Activated CD4-positive, alpha-beta T cell treated with anti-CD3 and anti-CD28 coated beads, Interleukin-2, amount 50 U/mL, for 24 hours (primary cell): ENCODE measurements at places on chromosomes 2 and 18.

DNA sequence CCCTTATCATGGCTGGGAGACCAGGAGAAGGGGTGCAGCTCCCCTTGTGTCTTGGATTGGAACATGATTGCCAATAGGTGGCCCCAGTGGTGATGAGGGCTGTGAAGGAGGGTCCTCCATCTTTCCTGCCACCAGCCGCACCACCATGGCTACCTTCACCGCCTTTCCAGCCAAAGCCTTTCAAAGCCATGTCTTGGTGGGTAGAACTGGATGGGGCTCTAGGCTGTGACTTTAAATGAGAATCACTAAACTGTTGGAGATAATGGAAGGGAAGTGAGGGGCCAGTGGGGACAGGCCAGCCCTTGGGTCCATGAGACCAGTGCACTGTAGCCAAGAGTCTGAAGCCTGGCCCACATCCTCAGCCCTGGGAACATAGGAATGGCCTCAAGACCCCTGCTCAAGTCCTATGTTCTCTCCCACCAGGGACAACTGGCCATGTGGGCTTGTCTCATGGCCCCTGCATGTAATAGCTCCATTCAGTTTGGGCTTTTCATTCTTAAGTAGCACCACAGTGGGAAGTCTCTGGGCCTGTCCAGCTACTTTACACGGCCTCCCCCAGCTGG, 345.7 kb downstream of the DYSF start:
- DNase-seq, result no peak

- DNase-seq, result no peak
These were observed 112.8 kb upstream of the MAP4K3 start for GRCh38 chr2:39549718-39550464.

- no peak for DNase-seq
These were observed 125.9 kb upstream of the NDUFV2 start for GRCh38 chr18:8976606-8977005.

DNA sequence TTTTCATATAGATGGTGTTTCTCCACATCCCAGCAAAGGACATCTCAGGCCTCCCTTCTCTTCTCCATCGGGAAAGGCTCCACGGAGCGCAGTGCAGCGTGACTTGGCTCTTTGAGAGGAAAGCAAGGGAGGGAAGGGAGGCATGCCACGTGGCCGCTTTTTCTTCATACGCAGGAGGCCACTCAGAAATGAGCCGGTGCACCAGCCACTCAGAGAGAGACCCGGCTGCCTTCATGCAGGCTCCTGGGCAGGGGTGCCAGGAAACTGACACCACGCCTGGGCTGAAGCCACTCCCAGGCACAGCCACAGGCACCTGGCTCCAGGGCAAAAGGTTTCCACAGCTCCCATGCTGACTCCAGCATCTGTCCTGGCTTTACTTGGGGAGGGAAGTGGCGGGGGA, 11.1 kb upstream of the LOXHD1 start:
- no peak for DNase-seq

GRCh38 chr2:26011990-26012856, 21.7 kb upstream of the RAB10 start:
- DNase-seq, result no peak

DNA sequence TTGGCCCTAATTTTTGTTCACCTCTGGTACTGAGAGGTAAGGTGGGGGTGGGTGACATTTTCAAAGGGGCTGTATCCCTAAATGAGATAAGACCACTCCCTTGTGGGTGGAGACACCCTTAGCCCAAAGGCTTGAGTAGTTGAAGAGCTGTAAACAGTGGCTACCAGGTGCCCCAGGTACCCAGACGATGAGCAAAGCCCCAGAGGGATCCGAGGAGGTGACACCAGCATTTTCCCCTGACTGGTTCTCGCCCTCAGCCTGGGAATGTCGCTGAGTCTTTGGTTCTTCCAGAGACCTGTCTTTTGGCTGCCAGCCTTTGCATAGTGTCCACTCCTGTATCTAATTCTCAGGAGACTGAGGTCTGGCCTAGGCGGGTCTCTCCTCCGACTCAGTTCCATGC, 36.5 kb downstream of the RRM2 start:
- no peak for DNase-seq

DNA sequence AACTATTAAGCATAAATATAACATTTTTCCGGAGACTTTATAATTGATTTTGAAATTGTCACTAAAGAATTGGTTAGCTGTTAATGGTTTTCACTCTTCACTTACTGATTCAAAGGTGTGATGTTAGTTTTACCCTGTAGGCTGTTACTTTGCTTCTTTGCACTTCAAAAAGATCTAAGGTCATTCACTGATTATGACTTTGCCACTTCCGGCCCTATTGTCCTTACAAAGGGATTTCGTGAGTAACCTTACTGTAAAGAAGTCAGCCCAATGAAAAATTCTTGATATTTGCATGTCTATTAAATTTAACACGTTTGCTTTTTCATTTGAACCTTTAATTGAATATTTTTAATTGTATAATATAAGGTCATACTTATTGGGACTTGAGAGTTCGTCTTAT, 61.4 kb downstream of the GREB1L start:
- no peak for DNase-seq

DNA sequence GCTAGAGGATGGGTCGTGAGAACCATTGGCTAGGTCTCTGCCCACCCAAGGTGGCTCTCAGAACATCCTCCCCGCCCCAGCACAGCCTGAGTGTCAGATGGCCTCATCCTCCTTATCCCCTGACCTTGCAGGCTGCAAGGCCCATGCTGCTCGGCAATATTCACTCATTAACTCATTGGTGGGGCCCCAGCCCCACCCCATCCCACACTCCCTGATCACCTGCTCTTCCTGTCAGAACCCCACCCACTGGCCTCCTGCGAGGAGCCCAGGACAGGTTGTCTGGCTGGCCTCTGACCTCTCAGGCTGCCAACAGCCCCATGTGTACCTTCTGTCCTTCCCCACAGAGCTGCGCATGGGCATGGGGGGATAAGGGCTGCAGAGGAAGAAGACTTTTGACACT, 5.3 kb downstream of the ADCY3 start:
- no peak for DNase-seq

DNA sequence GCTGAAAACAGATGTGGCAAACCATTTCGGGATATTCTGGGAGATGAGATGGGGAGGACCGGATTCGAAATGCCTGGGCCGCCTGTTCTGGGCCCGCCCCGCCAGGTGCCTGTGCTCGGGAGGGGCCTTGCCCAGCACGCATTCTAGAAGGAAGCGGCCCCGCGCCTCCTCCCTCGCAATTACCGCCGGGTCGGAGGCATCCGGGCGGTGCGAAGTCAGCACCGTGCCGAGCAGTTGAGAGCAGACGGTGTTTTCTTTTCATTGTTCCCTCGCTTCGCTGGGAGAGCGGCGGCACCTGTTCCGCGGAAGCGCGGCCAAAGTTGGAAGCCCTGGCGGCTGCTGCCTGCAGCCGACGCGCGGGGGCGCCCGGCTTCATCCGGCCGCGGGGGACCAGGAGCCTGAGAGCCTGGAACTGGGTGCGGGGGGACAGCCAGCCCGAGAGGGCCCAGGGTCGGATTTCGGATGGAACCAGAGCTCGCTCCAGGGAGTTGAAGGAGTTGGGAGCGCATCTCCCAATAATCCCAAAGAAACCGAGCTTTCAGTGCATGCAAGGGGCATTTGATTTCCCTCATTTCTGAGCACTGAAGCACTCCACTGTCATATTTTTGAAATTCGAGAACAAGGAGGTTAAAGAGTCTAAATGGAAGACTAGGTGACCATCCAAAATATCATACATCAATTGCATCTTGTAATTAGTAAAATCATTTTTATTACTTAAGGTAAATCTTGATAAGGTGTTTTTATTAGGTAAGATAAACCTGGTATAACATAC, 241.8 kb upstream of the RAB12 start:
- no peak for DNase-seq

GRCh38 chr2:231094736-231095346, 30.0 kb downstream of the HTR2B start:
- no peak for DNase-seq

DNA sequence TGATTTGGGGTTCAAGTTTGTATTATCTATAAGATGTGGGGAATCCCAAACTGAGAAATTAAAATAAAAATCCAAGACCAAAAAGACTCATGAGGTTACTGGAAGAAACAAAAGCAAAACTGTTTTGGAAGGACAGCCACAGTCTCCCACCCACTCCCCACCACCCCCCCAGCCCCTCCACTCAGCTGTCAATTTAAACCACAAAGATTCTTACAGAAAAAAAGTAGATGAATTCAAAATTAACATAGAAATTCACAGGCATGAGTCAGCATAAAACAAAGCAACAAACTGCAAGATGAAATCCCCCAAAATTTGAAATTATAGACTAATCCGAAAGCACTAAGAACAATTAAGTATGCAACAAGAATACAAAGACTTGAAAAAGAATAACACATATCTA, 12.1 kb downstream of the MAP4K3 start:
- no peak for DNase-seq

- no peak for DNase-seq
These were observed 33.0 kb upstream of the GYPC start for GRCh38 chr2:126623000-126623399.

- no peak for DNase-seq
These were observed 30.4 kb downstream of the MSTN start for GRCh38 chr2:190031969-190032618.

DNA sequence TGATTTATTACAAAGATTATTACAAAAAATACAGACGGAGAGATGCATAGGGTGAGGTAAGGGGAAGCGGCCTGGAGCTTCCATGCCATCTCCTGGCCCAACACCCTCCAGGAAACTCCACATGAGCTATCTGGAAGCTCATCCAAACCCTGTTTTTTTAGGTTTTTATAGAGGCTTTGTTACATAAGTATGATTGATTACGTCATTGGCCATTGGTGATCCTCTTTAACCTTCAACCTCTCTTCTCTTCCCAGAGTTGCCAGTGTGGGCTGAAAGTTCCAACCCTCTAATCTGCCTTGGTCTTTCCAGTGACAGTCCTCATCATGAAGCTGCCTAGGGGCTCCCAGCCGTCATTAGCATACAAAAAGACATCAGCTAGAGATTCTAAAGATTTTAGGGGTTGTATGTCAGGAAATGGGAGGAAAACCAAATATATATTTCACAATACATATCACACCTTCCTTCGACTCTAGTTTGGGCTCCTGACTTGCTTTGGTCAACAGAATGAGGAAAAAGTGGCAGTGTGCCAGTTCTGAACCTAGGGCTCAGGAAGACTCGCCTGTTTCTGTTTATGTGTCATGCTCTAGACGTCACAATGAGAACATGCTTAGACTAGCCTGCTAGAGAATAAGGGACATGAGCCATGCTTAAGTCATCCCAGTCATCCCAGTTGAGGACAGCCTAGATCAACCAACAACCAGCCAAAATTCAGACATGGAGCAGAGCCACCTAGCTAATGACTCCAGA, 54.1 kb downstream of the ETAA1 start:
- DNase-seq, result no peak

DNA sequence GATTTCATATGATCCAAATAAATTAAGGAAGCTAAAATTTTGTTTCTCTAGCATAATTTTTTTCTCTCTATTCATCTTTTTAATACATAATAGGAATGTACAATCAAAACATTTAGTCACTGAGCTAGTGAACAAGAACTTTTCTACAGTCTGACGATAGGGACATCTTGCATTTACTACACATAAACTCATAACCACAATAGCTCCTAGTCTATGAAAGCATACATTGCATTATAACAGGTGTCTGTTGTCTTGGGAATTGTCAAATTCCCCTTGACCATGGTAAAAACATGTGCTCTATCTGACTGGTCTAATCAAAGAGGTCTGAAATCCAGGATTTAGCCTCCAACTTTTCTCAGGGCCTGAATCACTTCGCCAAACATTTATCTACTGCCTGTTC, 144.8 kb downstream of the FAM124B start:
- no peak for DNase-seq

GRCh38 chr2:177519534-177520115, 127.1 kb downstream of the AGPS start:
- no peak for DNase-seq

GRCh38 chr2:159185401-159186130, 100.9 kb downstream of the WDSUB1 start:
- DNase-seq, result no peak

- DNase-seq, result no peak
These were observed 9.9 kb downstream of the DYSF start for GRCh38 chr2:71463342-71463654.

DNA sequence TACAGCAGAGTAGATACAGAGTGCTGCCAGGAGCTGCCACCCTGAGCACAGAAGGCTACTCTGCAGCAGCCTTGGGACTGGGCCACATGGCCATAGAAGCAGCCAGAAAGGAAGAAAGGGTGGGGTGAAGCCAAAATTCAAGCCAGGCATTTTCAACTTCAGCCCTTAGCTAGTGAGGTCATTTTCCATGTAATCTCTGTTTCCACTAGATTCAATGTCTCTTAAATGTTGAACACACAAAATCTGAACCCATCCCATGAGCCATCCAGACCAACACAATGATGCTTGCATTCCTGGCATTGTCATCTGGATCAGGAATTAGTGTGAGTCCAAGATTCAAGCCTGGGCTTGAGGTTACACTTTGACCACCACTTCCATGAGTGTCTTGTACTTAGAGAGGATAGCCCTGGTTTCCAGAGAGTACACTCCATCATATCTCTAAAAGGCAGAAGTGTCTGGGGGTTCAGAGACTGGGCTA, 243.6 kb downstream of the OSR1 start:
- DNase-seq, result no peak

GRCh38 chr2:113160962-113161361, 12.8 kb upstream of the PSD4 start:
- DNase-seq, result no peak

DNA sequence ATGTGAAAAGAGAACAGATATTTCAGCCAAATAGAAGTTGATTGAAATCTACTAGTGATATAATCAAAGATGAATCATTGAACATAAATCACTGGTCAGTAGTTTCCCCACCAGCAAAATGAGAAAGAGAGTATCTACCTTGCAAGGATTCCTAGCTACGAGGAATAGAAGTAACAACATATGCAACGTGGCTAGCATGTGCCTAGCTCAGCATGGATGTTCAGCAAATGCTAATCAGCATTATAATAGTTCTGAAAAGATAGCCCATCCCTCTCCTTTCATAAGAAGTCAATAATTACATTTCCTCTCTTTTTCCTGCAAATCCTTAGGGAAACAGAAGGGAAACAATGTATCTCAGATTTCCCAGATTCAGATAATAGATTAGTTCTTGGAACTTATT, 417.2 kb downstream of the SATB2 start:
- DNase-seq, result no peak

GRCh38 chr2:50529600-50530218, 502.2 kb downstream of the NRXN1 start:
- DNase-seq, result no peak
